Activated CD8-positive, alpha-beta memory T cell treated with anti-CD3 and anti-CD28 coated beads for 1 hour (primary cell): ENCODE measurements at places on chromosomes 2 and 18.

DNA sequence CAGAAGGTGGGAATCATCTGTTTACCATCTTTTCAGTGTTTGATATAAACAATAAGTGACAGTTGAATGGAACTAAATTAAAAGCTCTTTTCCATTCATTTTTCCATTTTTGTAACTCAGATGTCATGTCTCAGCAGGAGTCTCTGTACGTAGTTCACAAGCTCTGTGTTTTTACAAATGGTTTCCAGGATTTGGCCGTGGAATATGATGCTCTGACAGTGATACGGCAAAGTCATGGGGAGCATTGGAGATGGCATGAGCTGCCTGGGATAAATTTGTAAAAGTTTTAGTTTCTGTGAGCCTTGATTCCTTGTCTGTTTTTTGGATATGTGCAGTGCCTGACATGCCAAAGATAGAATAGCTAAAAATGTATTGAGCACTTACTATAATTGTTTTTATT, 168.1 kb upstream of the SESTD1 start:
- no peak for DNase-seq

GRCh38 chr18:32469190-32469651, 1.5 kb downstream of the GAREM1 start:
- DNase-seq: no peak

DNA sequence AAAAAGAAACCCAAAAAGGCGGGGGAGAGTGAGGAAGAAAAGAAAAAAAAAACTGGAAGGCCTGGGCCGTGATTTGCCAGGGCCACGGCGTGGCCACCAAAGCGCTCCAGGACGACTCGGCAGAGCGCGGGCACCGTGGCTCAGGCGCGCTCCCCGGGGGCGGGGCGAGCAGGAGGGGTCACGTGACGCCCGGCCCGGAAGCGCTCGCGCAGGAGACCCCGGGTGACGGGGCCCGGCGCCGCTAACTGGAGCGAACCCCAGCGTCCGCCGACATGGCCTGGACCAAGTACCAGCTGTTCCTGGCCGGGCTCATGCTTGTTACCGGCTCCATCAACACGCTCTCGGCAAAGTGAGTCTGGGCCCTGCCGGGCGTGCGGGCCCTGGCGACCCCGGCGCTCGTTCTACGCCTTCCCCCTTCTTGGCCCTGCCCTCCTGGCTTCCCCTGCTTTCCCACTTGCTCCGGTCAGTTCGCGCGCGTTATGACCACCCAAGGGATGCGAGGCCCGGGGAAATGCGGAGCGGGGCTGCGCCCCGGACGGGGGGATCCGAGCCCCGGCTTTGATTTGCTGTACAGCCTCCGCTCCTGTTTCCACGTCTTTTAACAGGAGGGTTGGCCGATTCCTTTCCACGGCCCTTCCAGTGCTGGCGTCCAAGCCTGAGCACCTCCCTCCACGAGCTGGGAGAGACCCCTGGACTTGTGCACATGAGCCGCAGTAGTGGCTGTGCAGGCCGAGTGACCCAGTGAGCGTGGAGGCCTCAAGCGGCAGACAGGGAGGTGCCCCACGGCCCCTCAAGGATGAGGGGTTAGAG, at the start of gene SLC35F6:
Gene SLC35F6 (plus strand): TSS at position 207 of the 810 bp plus-strand sequence. CDS start 66 bp downstream, at position 273.
- DNase-seq: peak; percentile 76

GRCh38 chr2:227097495-227098161, 66.4 kb downstream of the COL4A4 start:
- DNase-seq: no peak

DNA sequence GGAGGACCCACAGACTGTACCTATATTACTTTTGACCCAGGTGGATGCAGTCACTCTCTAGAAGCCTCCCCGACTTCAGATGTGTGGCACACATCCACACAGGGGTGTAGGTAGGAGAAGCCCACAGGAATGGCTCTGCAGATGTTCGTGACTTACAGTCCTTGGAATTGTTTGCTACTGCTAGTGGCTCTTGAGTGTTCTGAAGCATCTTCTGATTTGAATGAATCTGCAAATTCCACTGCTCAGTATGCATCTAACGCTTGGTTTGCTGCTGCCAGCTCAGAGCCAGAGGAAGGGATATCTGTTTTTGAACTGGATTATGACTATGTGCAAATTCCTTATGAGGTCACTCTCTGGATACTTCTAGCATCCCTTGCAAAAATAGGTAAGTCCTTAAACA, 605 bp downstream of the SLC9A4 start:
- no peak for DNase-seq

GRCh38 chr2:201403880-201404279, 46.7 kb upstream of the FLACC1 start:
- no peak for DNase-seq

GRCh38 chr2:240178564-240178963, 38.1 kb upstream of the OTOS start:
- DNase-seq: no peak

DNA sequence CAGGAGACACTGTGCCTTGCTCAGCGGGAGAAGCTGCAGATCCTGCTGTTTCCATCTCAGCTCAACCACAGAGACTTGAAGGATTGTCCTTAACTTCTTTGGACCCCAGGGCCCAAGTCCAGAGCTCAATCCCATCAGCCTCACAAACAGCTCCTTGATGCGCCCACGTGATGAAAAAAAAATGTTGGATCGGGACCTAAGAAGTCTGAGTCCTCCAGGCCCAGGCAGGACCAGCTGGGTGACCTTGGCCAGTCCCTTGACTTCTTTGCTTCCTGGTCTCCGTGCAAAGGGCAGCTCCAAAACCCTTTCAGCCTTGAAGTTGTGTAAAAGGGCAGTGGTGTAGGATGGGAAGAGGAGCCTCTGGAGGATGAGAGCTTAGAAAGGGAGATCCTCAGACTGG, 175.5 kb downstream of the ZFP36L2 start:
- DNase-seq: no peak

- no peak for DNase-seq
These were observed 14.6 kb downstream of the FHL2 start for GRCh38 chr2:105384216-105384615.

DNA sequence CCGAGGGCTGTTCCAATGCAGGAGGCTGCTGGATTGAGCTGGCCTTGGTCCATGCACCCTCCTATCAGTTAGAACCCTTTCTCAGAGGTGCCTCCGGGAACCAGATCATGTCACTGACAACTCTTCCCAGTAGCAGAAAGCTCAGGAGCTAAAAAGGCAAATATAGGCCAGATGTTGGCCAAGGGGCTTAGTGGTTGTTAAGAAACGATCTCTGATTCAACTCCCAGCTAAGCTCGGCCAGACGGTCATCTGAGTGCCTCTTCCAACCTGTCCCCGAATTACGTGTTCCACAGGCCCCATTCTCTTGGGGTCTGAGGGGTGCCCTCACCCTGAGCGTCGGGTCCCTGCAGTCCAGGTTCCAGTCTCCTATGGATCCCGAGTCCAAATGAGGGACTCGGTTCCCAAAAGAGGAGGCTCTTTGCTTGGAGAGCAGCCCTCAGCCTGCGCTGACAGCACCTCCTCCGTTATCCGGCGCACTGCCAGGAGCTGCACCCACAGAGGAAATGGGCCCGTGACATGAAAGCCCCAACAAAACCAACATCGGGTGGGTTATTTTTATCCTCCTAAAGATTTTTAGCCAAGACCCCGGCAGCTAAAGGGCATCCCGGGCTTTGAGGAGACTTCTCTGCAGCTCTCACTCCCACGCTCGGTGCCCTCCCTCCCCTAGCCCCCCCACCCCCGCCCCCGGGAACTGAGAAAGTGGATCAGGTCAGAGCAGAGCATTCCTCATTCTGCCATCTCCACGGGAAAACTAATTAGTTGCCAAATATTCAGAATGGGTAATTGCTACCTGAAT, 106.6 kb upstream of the ID2 start:
- peak; percentile 38 for DNase-seq

- DNase-seq: no peak
These were observed 97.2 kb upstream of the DPP10 start for GRCh38 chr2:114345246-114345645.

- no peak for DNase-seq
These were observed 201.7 kb downstream of the NAPG start for GRCh38 chr18:10727477-10727876.

DNA sequence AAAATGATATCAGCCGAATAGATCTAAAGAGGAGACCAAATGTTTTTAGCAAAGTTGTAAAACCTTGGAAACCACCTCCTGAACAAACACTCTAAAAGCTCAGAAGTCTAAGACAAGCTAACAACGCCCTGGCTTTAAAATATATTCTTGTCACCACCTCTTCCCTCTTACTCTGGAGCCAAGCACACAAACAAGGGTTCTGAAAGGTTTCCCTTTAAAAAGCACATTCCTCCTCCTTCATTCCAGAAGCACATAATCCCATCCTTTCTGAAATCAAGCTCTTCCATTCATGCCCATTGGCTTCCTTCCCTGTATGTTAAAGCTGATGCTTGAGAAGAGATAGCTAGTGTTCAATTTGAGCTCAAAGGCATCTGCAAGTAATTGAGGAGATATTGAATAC, 382.0 kb downstream of the LNPK start:
- no peak for DNase-seq

DNA sequence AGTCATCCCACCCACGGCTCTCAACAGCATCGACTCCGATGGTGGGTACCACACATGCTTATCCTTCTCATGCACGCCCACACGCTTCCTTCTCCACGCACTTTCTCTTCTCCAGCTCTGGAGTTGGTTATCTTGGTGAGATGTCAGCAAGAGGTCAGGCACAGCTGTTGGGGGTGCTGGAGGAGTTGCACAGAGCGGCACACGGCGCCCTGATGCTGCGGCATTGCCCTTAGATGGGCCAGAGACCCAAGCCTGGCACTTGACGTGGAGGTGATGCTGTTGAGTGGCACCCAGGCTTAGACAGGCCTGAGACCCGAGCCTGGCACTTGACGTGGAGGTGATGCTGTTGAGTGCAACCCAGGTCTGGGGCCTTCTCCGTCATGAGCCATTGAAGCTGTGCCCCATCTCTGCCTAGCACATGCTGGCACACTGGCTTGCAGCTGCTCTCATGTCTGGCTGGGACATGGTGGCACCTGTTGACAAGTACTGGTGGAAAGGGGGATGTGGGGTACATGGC, 83.2 kb downstream of the DGKD start:
- no peak for DNase-seq
